HEK293T (cell line): ENCODE measurements at places on chromosomes 2 and 18.

DNA sequence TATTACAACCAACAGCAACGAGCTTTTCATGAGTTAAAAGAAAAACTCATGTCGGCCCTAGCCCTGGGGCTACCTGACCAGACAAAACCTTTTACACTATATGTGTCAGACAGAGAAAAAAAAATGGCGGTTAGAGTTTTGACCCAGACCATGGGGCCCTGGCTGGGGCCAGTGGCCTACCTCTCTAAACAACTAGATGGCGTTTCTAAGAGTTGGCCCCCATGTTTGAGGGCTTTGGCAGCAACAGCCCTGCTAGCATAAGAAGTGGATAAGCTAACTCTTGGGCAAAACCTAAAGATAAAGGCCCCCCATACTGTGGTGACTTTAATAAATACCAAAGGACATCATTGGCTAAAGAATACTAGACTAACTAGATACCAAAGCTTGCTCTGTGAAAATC lies 39.3 kb downstream of the TFPI start:
- DNase-seq = no peak

DNA sequence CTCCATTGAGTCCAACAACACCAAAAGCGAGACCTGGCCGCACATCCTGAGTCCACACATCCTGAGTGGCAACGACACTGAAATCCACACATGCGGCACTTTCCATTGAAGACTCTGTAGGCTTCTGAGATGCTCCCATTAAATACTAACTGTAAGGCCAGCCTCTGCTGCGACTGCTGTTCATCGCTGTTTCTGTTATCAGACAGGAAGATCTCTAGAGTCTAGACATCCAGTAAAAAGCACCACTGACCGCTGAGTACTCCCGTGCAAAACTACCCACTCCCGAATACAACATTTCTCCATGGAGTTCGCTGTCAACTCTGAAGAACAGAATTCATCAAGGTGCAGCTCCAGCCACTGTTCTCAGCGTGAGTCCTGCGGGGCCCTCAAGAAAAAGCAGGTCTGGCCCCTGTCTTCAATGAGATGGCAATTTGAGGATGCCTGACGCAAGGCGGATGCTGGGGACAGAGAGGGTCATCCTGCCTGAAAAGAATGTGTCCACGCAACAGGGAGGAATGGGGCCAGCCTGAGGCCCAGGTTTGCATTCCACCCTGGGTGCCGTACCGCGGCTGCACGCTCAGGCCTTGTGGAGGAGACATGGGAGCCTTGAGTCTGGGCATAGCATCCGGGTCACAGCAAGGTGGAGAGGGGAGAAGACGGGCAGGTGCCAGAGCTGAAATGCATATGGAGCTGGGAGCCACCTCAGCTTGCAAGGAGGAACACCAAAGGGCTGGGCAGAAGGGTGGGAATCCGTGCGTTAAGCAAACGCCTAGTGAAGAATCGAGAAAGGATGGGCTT lies 61.9 kb downstream of the ZNF516 start:
- no peak for DNase-seq

GRCh38 chr2:191226196-191226595 lies 19.0 kb upstream of the MYO1B start:
- no peak for DNase-seq

DNA sequence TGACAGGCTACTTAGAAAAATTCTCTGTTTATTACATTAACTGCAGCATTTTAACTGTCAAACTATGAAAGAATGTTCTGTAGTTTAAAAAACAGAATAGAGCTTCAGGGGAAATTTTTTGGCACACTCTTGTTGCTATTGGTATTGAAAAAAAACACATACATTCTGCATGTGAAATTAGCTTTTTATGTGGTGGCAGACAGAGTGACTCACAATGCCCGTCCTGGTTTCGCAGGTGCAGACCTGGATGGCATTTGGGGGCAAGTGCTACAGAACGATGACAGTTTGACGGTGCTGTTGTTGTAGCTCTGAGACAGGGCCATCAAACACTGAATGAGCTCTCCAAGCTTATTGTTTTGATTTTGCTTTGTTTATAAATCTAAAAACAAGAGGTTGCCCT lies 105.0 kb upstream of the MAP3K20 start:
- no peak for DNase-seq

DNA sequence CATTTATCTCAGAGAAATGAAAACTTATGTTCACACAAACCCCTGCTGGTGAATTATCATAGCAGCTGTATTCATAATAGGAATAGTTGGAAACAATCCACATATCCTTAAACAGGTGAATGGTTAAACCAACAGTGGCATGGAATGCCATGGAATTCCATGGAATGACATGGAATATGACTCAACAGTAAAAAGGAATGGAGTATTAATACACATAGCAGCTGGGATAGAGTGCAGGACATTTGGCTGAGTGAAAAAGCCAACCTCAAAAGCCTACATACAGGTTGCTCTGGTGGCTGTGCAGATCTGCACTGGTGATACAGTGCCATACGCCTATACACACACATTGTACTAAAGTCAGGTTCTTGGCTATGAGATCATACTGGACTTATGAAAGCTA lies 69.5 kb downstream of the FAM168B start:
- DNase-seq = no peak
